ENCODE measurements at places on chromosomes 12 and 14. TPM values are rescaled to one million over a fixed set of nuclear protein-coding genes. Genes with fewer than 3 reads are reported as not detected.

GRCh38 chr12:67697967-67698366 is 49.4 kb downstream of the DYRK2 start:
- DNase-seq = no peak

GRCh38 chr12:4738541-4738940 is 18.3 kb downstream of the GALNT8 start:
- no peak for DNase-seq

INSM2 gene
- polyA plus RNA-seq = 0.03 TPM

AKAP5 gene
- polyA plus RNA-seq = 3.4 TPM

DNA sequence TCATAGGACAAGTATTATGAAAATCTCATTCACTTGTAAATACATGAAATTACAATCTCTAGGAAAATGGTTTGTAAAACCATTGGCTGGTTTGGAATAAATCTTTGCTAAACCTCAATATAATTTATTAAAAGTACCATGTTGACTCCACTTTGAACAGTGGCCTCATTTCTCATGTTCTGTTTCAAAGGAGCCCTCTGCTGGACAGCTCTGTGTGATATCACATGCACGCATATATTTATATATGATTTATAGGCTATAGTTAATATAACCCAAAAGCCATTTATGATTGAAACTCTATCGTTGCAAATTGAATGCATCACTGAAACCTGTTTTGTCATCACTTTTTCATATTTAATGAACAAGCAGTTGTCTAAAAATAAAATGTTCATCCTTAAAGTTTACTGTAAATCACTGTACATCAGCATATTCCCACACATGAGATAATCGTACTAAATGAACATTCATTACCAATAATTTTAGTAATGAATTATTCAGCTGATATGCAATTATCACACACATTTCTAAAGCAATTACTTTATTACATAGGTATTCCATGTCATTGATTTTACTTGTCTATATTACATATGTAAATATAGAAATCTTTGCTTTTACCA is 493.8 kb downstream of the NPAS3 start:
- no peak for DNase-seq

DNA sequence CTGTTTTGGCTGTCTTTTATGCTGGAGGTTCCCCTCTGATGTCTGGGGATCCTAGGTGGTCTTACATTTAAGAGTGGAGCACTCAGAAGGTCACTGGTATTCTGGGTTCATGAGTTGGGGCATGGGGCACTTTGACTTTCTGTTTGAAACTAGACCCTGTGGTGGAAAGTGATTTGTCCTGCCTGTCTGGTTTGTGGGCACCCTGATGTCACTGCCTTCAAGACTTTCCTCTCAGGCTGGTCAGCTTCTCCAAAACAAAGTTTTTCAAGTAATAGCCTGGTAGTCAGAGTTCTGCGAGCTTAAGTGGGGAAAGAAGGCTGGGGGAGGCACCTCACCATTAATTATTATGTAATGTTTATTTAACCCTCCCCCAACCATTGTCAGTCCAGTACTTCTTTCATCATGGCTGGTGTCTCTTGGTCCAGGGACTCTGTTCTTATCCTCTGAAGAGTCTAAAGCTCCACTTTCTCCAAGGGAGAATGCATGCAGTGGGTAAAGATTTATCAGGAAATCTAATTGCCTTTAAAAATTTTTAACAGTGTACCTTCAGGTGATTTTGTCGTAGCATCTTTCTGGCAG is 35.3 kb downstream of the ZC3H14 start:
- no peak for DNase-seq

GRCh38 chr12:52224151-52224550 is 8.9 kb upstream of the KRT7 start:
- no peak for DNase-seq

DNA sequence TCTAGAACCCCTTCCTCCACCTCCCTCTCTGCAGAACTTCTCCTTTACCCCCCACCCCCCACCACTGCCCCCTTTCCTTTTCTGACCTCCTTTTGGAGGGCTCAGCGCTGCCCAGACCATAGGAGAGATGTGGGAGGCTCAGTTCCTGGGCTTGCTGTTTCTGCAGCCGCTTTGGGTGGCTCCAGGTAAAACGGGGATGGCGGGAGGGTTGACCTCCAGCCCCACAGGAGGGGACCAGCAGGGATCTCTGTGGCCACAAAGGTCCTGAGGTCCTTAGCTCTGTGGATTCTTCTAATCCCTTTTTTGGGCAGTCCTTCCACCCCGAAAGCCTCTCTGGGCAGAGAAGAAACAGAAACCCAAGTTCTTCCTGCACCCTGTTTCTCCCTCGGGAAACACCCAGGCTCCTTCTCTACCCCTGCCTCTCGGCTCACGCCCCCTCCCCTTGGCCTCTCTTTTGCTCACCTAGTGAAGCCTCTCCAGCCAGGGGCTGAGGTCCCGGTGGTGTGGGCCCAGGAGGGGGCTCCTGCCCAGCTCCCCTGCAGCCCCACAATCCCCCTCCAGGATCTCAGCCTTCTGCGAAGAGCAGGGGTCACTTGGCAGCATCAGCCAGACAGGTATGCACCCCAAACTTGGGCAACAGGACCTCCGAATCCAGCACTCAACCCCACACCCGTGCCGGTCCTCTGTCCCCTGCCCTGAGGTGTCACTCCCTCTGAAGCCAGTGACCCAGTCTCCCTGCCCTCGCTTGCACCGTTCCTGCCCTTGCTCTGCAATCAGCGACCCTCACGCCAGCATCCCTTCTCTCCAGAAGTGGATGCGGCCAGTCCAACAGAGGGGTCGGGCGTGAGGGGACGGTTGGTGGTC is 638 bp downstream of the LAG3 start:
- no peak for DNase-seq

All from large intestine (tissue), 12 donors.